ENCODE measurements at places on chromosomes 3 and 15.

DNA sequence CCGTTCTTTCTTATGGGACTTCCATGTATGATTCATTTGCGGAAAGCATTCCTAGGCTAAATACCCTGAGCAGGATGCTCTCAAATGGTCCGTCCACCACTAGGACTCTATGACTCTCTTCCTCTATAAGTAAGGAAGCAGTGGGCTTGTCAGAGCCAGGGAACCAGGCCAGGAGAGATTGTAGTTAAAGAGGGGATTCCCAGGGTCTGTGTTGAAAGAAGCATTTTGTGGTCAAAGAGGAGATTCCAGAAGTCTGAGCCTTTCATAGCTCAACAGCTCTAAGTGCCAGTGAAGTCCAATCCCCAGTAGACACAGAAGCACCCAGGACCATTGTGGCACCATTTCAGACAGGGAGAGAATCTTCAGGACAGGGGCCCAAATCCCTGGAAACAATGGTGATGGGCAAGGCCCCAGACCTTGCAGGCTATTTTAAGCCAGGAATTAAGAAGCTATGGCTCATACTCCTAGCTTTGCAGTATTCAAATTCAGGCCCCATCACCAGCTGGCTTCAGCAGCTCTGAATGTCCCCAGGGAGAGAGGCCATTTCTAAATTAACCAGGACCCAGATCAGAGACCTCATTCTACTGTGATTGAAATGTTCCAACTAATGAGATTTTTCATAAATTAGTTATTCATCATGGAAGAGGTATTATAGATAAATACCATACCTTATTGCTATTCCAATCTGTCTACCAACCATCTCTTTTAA is 81.7 kb downstream of the CD47 start:
- DNase-seq = no peak

DNA sequence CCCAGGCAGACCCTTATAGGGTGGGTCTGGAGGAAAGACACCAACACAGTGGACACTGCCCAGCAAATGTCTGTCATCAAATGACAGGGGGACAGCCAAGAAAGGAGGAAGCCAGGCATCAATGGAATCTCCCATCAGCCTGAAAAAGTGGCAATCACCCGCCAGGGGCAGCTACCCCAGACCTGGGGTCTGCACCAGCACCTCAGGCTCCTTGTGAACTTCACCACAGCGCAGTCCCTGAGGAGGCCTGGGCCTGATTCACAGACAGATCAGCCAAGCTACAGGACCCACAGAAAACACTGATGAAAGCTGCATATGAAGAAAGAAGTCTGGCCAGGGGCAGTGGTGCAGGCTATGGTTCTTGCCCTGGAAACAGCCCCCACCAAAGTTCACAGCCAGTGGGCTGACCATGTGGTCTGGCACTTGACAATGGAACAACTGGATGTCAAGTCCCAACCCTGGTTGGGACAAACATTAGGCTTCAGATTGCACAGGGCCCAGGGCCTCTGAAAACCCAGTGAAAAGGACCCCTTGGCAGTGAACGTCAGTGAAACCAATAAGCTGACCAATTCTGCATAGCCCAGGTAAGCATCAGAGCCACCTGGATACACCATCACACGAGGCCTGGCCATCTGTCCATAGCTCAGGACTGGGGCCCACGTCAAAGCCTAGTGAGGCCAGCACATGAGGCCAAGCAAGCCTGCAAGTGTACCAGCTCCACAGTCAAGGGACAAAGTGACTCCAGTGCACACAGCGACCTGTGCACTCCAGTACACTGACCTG is 29.1 kb downstream of the ALS2CL start:
- no peak for DNase-seq

DNA sequence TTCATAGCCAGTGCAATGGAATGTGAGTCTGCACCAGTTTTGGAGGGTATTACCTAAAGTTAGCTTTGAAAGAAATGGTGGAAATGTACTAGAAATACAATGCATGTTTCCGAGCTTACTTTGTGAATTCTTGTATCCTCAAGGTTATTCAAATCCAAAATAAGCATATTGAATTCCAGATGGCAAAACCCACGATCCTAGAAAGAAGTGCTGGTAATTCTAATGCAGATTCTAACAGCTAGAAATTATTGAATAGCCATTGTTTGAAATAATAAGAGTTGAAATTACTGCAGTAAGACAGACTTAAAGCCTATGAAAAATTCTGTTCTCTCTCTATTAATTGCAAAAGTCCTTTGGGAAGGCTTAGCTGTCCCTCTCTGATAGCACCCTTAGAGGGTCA is 258.4 kb downstream of the CHL1 start:
- no peak for DNase-seq

DNA sequence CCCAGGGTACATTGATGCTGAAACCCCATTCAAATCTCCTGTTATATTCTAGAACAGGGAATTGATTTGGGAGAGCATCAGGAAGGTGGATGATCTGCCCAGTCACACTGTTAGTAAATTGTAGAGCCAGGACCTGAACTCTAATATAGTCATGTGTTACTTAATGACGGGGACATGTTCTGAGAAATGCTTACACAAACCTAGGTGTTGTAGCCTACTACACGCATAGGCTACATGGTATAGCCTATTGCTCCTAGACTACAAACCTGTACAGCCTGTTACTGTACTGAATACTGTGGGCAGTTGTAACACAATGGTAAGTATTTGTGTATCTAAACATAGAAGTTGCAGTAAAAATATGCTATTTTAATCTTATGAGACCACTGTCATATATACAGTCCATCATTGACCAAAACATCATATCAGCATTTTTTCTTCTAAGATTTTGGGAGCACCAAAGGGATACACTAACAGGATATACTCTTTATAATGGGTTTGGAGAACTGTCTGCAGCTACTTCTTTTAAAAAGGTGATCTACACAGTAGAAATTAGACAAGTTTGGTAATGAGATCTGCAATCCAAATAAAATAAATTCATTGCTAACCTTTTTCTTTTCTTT is 5.8 kb downstream of the B2M start:
- no peak for DNase-seq

DNA sequence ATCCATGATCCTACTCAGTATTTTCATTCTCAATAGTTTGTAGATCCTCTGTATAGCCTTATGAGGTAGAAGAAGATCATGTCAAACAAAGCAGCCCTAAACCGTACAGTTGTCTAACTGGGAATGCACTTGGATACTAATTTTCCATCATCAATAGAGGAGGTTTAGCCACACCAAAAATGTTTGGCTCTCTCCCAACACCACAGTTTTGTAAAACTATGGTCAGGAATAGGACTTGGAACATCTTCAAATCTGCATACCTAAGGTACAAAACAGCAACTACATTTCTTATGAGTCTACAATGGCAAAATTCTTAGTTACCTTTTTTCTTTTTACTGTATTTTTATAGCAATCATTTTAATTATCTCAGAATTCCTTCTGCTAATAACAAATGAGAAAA is 1001.6 kb downstream of the ROBO2 start:
- no peak for DNase-seq

- DNase-seq = peak; percentile 25
Observed at GRCh38 chr3:20041197-20041780, 1.0 kb downstream of the KAT2B start.

- no peak for DNase-seq
Observed at GRCh38 chr15:57061696-57062095, 143.3 kb downstream of the TCF12 start.

- no peak for DNase-seq
Observed at GRCh38 chr3:152595975-152596821, 238.7 kb upstream of the P2RY1 start.

DNA sequence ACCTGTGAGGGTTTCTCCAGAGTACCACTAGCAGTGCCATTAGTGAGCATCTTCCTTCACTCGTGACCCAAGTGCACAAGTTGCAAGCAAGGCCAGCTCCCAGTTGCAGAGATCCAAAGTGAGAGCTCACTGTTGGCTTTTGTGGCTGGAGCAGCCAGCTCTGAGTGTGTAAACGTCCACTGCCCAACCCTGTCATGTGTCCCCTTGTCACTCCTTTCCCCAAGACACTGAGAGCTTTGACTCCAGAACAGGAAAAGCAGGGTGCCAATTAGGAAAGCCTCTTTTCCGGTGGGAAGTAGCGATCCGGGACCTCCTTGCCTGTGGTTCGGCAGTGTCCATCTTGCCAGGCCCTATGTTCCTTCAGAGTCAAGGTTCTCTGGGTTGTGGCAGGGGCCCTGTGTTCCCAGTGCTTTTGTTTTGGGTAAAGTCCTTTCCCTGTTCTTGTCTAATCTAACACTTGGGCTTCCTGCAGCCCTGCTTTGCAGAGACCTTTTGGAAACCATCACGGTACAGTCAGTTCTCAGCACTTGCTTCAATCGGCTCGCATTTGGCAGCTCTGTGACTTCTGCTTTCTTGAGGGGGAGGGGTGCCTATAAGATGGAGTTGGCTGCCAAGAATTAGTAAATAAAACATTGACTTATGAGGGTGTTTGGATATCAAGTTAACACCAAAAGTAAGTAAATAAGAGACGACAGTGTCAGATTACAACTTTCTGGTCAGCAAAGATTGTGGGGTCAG is 90.5 kb downstream of the DNASE1L3 start:
- no peak for DNase-seq

DNA sequence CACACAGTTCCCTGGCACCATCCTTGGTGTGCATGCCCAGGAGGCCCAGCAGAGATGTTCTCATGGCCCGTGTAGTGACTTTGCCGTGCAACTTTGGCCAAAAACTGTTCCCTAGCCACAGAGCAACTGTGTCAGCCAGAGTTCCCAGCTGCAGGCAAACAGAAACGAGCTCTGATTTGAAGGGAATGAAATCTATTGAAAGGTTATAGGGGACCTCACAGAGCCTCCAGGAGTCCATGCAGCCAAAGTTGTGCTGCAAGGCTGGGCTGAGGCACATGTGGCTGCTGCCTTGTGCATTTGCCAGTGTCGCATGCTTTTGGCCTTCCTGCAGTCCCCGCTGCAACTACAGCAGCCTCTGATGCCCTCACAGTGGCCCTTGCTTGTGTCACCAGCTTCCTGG is 70.5 kb downstream of the PLXNA1 start:
- DNase-seq = no peak

- DNase-seq = no peak
Observed at GRCh38 chr3:71541313-71541712, 42.2 kb downstream of the FOXP1 start.

DNA sequence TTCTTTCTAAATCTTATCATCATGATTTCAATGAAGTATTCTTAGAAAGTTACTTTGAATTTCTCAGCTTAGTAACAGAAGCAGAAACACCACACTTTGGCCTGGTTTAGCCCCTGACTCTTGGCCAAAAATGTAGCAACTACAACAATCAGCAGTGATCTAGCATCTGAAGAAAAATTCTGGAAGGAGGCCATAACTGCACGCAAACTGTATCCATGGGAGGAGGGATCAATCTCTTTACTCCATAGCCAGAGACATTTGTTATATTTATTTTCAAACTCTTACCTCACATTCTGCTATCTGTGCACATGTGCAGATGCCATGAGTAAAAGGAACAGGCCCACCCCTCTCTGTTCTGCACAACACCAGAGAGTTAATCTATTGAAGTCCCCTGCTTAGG is 251.0 kb upstream of the P2RY1 start:
- DNase-seq = no peak

- DNase-seq = no peak
Observed at GRCh38 chr15:91704343-91704742, 149.2 kb upstream of the SLCO3A1 start.

- DNase-seq = no peak
Observed at GRCh38 chr3:65593780-65594752, 444.7 kb downstream of the MAGI1 start.

GRCh38 chr3:78761126-78761525 is 1006.7 kb downstream of the ROBO1 start:
- no peak for DNase-seq

All from NCI-H1048 (cell line).